ENCODE measurements at places on chromosomes 7 and 10.

DNA sequence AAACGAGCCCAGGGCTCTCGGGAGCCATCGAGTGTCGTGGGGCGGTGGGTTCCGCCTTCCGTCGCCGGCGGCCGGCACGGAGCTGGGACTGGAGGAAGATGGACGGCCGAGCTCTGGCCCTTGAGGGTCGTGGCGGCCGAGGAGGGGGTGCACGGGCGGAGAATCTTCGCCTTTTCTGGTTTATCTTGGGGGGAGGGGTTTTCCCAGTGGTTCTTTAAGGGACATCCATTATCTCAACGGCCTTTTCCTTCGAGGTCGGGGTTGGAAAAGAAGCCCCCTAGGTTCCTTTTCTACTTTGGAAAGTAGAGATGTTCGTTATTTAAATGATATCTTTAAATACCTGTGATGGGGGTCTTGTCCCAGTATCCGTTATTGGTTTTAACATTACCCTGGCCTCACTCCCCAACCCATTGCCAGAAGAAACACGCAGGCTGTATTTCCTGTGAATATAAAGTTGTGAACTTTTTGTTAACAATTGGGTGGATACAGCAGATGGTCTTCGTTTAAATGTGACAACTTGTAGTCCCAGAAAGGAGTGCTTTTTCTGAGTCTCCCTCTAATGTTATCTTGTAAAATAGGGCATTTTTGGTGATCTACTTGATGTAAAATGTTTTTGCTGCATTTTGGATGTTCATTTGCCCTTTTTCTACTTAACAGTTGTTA is 765 bp downstream of the CCAR1 start:
- DNase-seq, result no peak

DNA sequence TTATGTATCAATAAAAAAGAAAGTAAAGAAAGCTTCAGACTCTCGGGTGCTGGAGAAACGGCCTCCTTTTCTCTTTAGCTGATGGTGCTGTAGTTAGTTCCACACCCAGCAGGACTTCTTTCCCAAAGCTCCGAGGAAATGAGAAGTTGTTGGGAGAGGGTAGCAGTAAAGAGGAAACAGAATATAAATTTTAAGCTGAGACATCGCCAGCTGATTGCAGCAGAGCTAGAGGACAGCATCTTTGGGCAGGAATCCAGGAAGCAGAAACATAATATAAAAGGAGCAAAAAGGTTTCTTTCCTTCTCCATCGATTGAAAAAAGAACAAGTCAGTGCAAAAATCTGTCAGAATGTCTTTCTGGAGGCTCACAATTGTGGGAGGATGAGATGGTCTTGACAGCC is 616.9 kb upstream of the FOXK1 start:
- DNase-seq, result no peak

- no peak for DNase-seq
Measured at GRCh38 chr10:113872139-113873030, 17.9 kb downstream of the NHLRC2 start.

DNA sequence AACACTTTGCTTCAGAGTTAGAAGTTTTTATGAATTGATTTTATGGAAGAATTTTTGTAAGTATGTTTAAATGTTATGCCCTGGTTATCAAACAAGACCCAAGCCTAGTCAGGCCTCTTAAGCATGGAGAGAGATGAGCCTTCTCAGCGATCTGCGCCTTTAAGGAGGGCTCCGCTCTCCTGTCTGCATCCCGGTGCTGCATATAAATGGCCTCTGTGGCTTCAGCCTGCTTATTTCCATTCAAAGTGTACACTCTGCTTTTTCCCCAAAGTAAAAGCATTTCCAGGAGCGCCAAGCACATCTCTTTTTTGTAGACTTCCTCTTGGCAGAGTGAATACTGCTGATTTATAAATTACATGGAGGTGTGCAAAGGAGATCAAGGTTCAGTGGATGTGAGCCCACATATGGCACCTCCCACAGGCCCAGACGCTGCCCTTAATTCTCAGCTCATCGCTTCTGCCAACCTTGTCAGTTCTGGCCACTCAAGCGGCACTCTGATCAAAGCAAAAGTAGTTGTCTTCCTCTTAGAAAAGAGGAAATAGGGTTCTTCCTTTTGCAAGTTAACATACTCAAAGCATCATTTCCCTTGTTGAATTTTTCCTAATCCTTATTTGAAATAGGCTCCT is 70.0 kb upstream of the SFMBT2 start:
- DNase-seq, result no peak

Measured in HuH-7.5 (cell line).